ENCODE measurements at places on chromosomes 3 and 15.

- H3K36me3 ChIP-seq = no peaks in the 10 kb centered on the region
- no peaks in the 10 kb centered on the region for H3K4me1 ChIP-seq
- H3K27me3 ChIP-seq = no peaks in the 10 kb centered on the region
Measured at GRCh38 chr3:160702290-160702689, 25.3 kb downstream of the ARL14 start.

- H3K27ac ChIP-seq = no peak overlapping the region
- H3K4me3 ChIP-seq = no peak overlapping the region
- no peaks in the 10 kb centered on the region for H3K36me3 ChIP-seq
- H3K4me1 ChIP-seq = no peaks in the 10 kb centered on the region
- DNase-seq = no peak
Measured at GRCh38 chr15:76185716-76186115, 125.6 kb downstream of the ETFA start.

- no peaks in the 10 kb centered on the region for H3K36me3 ChIP-seq
- H3K27me3 ChIP-seq = no peaks in the 10 kb centered on the region
- H3K4me1 ChIP-seq = no peaks in the 10 kb centered on the region
- no peak overlapping the region for H3K4me3 ChIP-seq
Measured at GRCh38 chr3:55697177-55697865, 210.2 kb upstream of the WNT5A start.

- peak overlapping the region; percentile 67 for H3K27ac ChIP-seq
- no peaks in the 10 kb centered on the region for H3K27me3 ChIP-seq
- no peaks in the 10 kb centered on the region for H3K36me3 ChIP-seq
- no peak for DNase-seq
Measured at GRCh38 chr3:149784064-149784704, 8.2 kb downstream of the ANKUB1 start.

DNA sequence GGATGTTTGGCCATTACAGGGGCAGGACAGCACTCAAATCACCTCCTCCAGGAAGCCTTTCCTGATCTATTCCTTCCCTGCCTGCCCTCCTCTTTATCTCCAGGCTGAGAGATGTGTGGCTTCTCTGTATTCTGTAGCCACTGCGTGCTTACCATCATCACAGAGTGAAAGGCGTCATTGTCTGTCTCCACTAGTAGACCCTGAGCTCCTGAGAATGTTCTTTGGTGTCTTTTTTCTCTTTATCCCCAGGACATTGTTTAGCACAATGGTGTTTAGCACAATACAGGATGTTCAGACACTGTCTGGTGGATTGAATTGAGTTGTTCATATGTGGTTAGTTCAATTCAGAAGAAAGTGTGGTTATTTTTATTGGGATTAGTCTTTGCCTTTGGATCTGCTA lies 26.2 kb upstream of the LARS2 start:
- no peaks in the 10 kb centered on the region for H3K4me1 ChIP-seq
- no peak overlapping the region for H3K4me3 ChIP-seq
- no peaks in the 10 kb centered on the region for H3K36me3 ChIP-seq

GRCh38 chr3:56111606-56112304 lies 356.5 kb downstream of the ERC2 start:
- no peaks in the 10 kb centered on the region for H3K36me3 ChIP-seq
- no peak overlapping the region for H3K4me3 ChIP-seq
- no peaks in the 10 kb centered on the region for H3K4me1 ChIP-seq

- no peak overlapping the region for H3K27ac ChIP-seq
- no peak for DNase-seq
- H3K36me3 ChIP-seq = no peaks in the 10 kb centered on the region
- H3K27me3 ChIP-seq = no peaks in the 10 kb centered on the region
- H3K4me3 ChIP-seq = no peak overlapping the region
Measured at GRCh38 chr15:93372865-93373223, 283.8 kb upstream of the RGMA start.

GRCh38 chr3:87219611-87220010 lies 7.5 kb upstream of the CHMP2B start:
- H3K36me3 ChIP-seq = no peaks in the 10 kb centered on the region
- H3K27me3 ChIP-seq = no peaks in the 10 kb centered on the region
- H3K27ac ChIP-seq = no peak overlapping the region
- no peak for DNase-seq
- no peak overlapping the region for H3K4me3 ChIP-seq
- no peaks in the 10 kb centered on the region for H3K4me1 ChIP-seq

Measured in ascending aorta (tissue), 2 donors.